ENCODE measurements at places on chromosomes 2 and 18. TPM values are rescaled to one million over a fixed set of nuclear protein-coding genes. Genes with fewer than 3 reads are reported as not detected.

The CACNB4 gene
- 0.26 TPM for total RNA-seq

The DGUOK gene
- 97.6 TPM for total RNA-seq

The CPO gene
- total RNA-seq, result not detected

The CHST10 gene
- total RNA-seq, result 5.9 TPM

The PLEKHH2 gene
- total RNA-seq, result 1.5 TPM

The SLC9A4 gene
- total RNA-seq, result 0.11 TPM

The QPCT gene
- total RNA-seq, result 0.51 TPM

The THUMPD2 gene
- total RNA-seq, result 18.4 TPM

The ZNF236 gene
- total RNA-seq, result 13.7 TPM

The LIMS1 gene
- 47.5 TPM for total RNA-seq

The MAPK4 gene
- total RNA-seq, result not detected

The PSMA8 gene
- 1.4 TPM for total RNA-seq

The ITPRIPL1 gene
- 24.8 TPM for total RNA-seq

All from activated CD4-positive, alpha-beta T cell treated with anti-CD3 and anti-CD28 coated beads for 36 hours (primary cell).